ENCODE measurements at places on chromosomes 11 and 22.

DNA sequence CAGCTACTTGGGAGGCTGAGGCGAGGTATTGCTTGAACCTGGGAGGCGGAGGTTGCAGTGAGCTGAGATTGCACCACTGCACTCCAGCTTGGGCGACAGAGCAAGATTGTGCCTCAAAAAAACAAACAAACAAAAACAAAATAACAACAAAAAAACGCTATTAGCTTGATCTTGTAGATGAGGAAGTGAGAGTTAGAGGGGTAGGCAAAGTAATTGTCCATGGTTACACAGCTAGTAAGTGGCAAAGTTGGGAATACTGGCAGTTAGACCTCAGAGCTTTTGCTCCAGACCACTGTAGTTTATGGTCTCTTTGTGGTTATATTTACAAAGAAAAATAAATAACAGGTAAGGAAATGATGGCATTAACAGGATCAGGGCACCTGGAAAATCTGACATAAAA lies 15.1 kb downstream of the LDHC start:
- DNase-seq, result no peak

GRCh38 chr11:45181193-45181888 lies 34.9 kb downstream of the PRDM11 start:
- DNase-seq, result no peak

- no peak for DNase-seq
Observed at GRCh38 chr22:26115266-26115665, 54.0 kb upstream of the SEZ6L start.

DNA sequence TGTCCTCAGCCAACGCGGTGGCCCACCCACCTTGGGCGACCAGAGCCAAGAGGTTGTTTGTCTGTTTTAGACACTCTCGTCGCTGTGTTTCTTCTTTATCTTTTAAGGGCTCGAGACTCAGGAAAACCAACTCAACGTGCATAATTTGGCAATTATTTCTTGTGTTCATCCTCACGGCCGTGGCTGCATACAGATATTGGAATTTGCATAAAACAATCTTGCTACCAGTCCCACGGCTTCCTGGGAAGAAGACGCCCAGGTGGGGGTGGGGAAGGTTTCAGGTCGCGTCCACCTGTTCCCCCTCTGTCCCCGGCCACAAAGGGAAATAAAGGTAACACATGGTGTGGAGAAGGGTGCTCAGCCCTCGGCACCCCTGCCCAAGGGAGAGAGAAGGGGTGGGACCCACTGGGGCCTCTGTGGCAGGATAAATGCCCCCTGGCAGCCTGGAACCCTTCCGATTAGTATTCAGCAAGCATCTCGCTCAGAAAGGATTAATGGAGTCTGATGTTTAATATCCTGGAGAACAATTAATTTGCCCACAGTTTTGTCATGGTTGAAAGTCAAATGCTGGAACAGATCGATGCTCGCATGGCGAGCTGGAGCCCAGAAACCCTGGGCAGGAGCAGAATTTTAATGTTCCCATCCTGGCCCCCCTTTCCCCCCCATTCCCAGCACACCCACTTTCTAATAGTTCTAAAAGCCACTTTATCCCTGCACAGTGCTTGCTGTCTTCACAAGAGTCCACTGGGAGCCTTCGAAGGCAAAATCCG lies 359.7 kb downstream of the MN1 start:
- DNase-seq, result no peak

DNA sequence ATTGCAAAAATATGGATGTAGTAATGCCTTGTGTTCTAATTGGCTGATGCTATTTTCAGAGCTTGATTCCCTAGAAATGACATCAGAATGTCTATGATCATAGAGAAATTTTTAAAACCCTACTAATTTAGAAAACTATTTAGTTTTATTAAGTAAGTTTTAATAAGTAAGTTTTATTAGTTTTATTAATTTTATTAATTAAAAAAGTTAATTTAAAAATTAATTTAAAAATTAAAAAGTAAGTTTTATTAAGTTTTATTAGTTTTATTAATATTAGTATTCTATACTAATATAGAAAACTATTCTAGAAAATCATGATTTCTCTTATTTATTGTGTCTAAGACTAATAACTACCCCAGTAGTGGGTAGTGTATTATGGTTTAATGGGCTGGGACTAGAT lies 8.2 kb downstream of the HORMAD2 start:
- no peak for DNase-seq
